ENCODE measurements at places on chromosomes 16 and 17.

- H3K4me1 ChIP-seq, result peaks cover 30% of the 10 kb centered on the region
- DNase-seq, result no peak
- H3K4me3 ChIP-seq, result peak overlapping the region; percentile 76
- peak overlapping the region; percentile 80 for H3K27ac ChIP-seq
- H3K27me3 ChIP-seq, result no peaks in the 10 kb centered on the region
These were observed 3.8 kb downstream of the SMARCD2 start for GRCh38 chr17:63838631-63839171.

DNA sequence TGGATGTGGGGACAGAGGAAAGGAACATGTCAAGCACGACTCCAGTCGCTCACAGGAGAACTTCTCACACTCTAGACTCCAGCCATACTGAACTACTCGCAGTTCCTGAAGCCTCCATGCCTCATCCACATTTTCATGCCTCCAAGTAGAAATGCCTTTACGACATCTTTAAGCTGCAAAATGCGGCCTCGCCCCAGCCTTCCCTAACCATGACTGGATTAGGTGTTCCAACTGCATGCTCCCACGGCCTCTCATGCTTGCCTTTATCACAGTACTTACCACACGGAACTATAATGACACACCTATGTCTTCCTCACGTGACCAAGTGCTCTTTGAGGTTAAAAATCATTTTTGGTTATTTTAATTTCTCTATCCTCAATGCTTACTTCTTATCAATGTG is 23.9 kb downstream of the SMG6 start:
- no peaks in the 10 kb centered on the region for H3K27me3 ChIP-seq
- H3K36me3 ChIP-seq, result peaks cover 19% of the 10 kb centered on the region
- no peak overlapping the region for H3K27ac ChIP-seq
- DNase-seq, result no peak
- H3K4me1 ChIP-seq, result no peaks in the 10 kb centered on the region

DNA sequence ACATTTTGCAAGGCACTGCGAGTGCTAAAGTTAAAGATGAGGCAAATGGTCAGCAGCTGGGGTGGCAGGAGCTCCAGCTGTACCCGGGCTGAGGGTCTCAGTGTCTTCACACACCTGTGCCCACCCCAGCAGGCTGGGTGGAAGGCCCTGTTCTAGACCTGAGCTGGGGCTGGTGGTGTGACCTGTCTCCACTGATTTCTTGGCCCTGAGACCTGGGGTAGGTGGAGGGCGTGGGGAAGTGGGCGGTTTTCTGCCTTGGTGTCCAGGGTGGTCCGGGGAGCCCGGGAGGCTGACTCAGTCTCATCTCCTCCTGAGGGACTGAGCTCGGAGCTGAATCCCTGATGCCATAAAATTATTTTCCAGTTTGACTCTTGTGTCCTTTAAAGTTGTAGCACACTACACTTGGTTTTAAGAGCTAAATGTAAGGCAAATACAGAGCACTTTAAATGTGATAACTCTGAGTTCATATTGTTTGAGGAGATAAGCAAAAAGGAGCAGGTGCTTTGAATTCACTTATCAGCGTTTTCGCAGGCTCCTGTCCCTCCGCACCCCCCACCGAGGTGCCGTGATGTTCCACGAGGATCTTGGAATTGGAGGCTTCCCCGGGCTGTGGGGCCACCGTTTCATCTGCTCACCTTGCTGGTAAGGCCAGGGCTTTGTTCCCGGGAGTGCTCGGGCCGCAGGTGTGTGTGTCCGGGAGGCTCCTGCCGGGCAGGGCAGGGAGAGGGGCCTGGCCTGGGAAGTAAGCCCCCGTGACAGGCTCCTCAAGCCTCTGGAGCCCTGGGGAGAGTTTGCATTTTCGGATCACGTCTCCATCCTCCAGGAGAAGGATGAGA is 117.0 kb downstream of the AATF start:
- peaks cover 31% of the 10 kb centered on the region for H3K27me3 ChIP-seq
- no peak overlapping the region for H3K4me3 ChIP-seq
- peaks cover 15% of the 10 kb centered on the region for H3K4me1 ChIP-seq
- no peaks in the 10 kb centered on the region for H3K36me3 ChIP-seq
- peak overlapping the region; percentile 31 for H3K27ac ChIP-seq

DNA sequence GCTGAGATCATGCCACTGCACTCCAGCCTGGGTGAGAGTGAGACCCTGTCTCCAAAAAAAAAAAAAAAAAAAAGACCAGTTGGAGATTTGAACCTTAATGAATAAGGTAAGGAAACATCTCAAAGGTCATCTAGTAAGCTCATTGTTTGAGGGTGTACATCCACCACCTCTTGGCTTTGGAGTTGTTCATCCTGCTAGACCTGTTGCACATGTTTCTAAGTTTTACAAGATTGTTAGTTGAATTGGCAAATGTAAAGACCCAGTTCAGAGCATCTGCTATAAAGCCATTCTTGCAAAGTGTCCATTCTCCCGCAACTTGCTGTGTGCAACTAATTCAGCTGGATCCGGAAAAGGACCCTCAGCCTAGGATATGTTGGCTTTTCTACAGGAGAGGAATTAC is 1.5 kb downstream of the PSMD7 start:
- H3K27me3 ChIP-seq, result no peaks in the 10 kb centered on the region
- H3K36me3 ChIP-seq, result peaks cover 17% of the 10 kb centered on the region
- H3K4me1 ChIP-seq, result peaks cover 14% of the 10 kb centered on the region
- DNase-seq, result no peak

DNA sequence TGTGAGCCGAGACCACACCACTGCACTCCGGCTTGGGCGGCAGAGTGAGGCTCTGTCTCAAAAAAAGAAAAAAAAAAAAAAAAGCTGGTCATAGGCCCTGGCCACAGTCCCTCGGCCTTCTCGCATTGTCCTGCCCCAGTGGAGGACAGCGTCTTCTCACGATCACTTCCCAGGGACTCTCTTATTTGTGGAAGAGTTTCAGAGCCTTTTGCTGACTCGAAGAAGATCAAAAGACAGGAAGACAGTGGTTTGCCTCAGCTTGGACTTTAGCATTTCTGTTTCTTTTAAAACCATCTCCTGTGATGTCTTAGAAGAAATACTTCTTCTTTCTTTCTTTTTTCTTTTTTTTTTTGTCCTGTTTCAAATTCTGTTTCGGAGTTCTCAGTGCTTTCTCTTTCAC is 210.0 kb downstream of the FTO start:
- H3K27me3 ChIP-seq, result no peaks in the 10 kb centered on the region
- peaks cover 10% of the 10 kb centered on the region for H3K4me1 ChIP-seq
- no peaks in the 10 kb centered on the region for H3K36me3 ChIP-seq

- H3K4me1 ChIP-seq, result no peaks in the 10 kb centered on the region
- no peaks in the 10 kb centered on the region for H3K27me3 ChIP-seq
- DNase-seq, result no peak
- H3K27ac ChIP-seq, result no peak overlapping the region
- H3K4me3 ChIP-seq, result no peak overlapping the region
- H3K36me3 ChIP-seq, result no peaks in the 10 kb centered on the region
These were observed 10.3 kb upstream of the RNPS1 start for GRCh38 chr16:2278272-2278608.

Measured in type B pancreatic cell (in vitro differentiated cells).